Hepatocyte (in vitro differentiated cells): ENCODE measurements at places on chromosomes 5 and 9. TPM values are rescaled to one million over a fixed set of nuclear protein-coding genes. Genes with fewer than 3 reads are reported as not detected.

GRCh38 chr5:135628771-135629563 lies 50.2 kb upstream of the CXCL14 start:
- H3K27ac ChIP-seq = no peak overlapping the region
- no peaks in the 10 kb centered on the region for H3K4me1 ChIP-seq
- no peak for DNase-seq
- H3K4me3 ChIP-seq = no peak overlapping the region
- H3K36me3 ChIP-seq = no peaks in the 10 kb centered on the region

GRCh38 chr9:128636024-128636390 lies 20.6 kb downstream of the DYNC2I2 start:
- no peak overlapping the region for H3K4me3 ChIP-seq
- H3K27ac ChIP-seq = peak overlapping the region; percentile 98
- no peaks in the 10 kb centered on the region for H3K36me3 ChIP-seq
- H3K27me3 ChIP-seq = no peaks in the 10 kb centered on the region
- peaks cover 17% of the 10 kb centered on the region for H3K4me1 ChIP-seq

- H3K27ac ChIP-seq = no peak overlapping the region
- H3K36me3 ChIP-seq = no peaks in the 10 kb centered on the region
- no peak for DNase-seq
These were observed 11.8 kb downstream of the CCDC187 start for GRCh38 chr9:136292026-136292538.

- no peak for DNase-seq
- no peak overlapping the region for H3K27ac ChIP-seq
- no peaks in the 10 kb centered on the region for H3K4me1 ChIP-seq
These were observed 154.0 kb downstream of the MCTP1 start for GRCh38 chr5:95130941-95131340.

- no peak overlapping the region for H3K4me3 ChIP-seq
- no peaks in the 10 kb centered on the region for H3K36me3 ChIP-seq
These were observed 204.4 kb downstream of the EFNA5 start for GRCh38 chr5:107466233-107466769.

Gene MLANA
- total RNA-seq = not detected in 2 replicates

DNA sequence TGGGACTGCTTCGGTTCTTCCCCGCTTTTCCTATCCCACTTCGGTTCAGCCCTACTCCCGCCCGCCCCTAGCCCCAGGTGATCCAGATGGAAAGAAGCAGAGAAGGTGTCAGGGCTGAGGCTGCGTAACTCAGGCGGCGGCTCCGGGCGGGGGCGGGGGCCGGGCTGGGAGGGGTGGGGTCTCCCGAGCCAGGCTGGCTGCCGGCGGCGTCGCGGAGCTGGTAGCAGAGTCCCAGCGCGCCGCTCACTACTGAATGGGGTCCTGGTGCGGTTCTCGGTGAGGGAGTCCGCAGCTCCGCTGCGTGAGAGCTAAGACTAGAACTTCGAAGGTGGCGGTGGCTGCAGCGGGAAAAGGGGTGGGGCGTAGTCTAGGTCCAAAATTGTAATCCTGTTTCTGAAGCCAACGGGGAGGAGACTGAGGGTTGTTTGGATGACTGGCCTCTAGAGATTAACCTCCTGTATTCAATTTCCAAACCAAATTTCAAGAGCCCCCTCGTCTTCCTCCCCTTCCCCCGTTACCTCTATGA lies 1.4 kb downstream of the PRR16 start:
- H3K27me3 ChIP-seq = peaks cover 37% of the 10 kb centered on the region
- H3K4me1 ChIP-seq = peaks cover 7% of the 10 kb centered on the region
- no peaks in the 10 kb centered on the region for H3K36me3 ChIP-seq
- H3K27ac ChIP-seq = peak overlapping the region; percentile 90
- DNase-seq = peak; percentile 58

GRCh38 chr5:165334201-165334600 lies 1828.8 kb downstream of the MAT2B start:
- H3K27ac ChIP-seq = no peak overlapping the region
- no peak for DNase-seq
- no peaks in the 10 kb centered on the region for H3K4me1 ChIP-seq
- no peaks in the 10 kb centered on the region for H3K36me3 ChIP-seq

DNA sequence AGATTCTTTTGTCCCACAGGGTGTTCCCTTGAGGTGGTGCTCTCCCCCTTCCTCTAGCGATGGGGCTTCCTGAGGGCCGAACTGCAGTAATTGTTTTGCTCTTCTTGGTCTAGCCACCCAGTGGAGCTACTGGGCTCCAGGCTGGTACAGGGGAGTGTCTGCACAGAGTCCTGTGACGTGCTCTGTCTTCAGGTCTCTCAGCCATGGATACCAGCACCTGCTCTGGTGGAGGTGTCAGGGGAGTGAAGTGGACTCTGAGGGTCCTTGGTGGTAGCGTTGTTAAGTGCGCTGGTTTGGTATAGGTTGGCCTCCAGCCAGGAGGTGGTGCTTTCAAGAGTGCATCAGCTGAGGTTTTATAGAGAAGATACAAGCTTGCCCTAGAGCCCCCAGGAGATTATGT lies 20.4 kb upstream of the CEP72 start:
- no peak for DNase-seq
- H3K4me3 ChIP-seq = no peak overlapping the region
- H3K27me3 ChIP-seq = peaks cover 8% of the 10 kb centered on the region
- no peaks in the 10 kb centered on the region for H3K4me1 ChIP-seq
- no peak overlapping the region for H3K27ac ChIP-seq
- H3K36me3 ChIP-seq = no peaks in the 10 kb centered on the region

GRCh38 chr9:3285365-3286161 lies 240.2 kb downstream of the RFX3 start:
- no peak overlapping the region for H3K4me3 ChIP-seq
- H3K36me3 ChIP-seq = no peaks in the 10 kb centered on the region
- no peaks in the 10 kb centered on the region for H3K4me1 ChIP-seq
- H3K27ac ChIP-seq = no peak overlapping the region
- no peaks in the 10 kb centered on the region for H3K27me3 ChIP-seq

Gene CDH18
- total RNA-seq = 1.5 and 2.7 TPM in 2 replicates

DNA sequence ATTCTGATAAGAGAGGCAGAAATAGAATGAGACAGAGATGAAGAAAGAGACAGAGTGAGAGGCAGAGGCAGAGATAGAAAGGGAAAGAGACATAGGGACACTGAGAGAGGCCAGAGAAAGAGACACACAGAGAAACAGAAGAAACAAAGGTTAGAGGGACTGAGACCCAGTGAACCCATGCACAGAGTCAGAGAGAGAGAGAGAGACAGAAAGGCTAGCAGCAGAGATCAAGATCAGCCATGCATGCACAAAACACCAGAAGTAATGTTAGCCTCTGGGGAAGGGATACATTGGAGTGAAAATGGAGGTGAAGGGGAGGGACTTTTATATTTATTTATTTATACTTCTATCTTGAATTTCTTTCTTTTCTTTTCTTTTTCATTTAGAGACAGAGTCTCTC lies 14.1 kb upstream of the SPARC start:
- H3K4me1 ChIP-seq = peaks cover 52% of the 10 kb centered on the region
- peak overlapping the region; percentile 99 for H3K27ac ChIP-seq
- no peak overlapping the region for H3K4me3 ChIP-seq
- H3K27me3 ChIP-seq = no peaks in the 10 kb centered on the region
- no peak for DNase-seq

DNA sequence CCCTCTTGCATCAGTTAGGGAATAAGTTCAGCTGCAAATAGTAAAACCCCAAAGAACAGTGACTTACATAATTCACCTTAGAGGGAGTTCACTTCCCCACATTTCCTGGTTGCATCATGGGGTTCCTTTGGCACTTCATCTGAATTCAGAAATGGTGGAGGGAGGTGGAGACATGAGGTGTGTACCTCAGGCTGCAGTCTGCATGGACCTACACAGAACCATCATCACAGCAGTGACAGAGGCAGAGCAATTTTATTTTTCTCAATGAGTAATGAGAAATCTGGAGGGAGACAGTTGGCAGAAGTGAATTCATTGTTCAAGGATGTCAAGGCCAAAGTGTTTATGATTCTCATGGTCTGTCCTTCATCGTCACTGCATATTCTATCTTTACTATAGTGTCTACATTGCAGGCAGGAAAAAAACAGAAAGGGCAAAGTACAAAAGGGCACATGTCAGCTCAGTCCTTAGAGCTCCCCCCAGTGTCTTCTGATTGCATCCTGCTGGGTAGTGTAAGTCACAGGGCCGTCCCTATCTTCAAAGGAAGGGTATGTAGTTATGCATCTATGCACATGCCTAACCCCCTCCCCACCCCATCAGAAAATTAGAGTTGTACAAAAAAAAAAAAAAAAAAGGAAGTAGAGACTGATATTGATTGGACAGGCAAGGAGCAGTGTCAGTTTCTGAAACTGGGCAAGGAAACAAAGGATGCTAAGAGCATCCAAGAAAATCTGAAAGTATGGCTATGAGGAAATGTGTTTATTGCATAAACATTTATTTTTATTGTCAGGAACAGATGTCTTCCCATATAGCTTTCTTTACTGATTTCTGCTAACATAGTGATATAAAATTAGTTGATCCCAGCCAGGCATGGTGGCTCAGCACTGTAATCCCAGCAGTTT lies 132.7 kb upstream of the APC start:
- H3K27ac ChIP-seq = peak overlapping the region; percentile 11
- peak; percentile 70 for DNase-seq
- H3K4me1 ChIP-seq = no peaks in the 10 kb centered on the region
- no peaks in the 10 kb centered on the region for H3K27me3 ChIP-seq
- H3K4me3 ChIP-seq = no peak overlapping the region

DNA sequence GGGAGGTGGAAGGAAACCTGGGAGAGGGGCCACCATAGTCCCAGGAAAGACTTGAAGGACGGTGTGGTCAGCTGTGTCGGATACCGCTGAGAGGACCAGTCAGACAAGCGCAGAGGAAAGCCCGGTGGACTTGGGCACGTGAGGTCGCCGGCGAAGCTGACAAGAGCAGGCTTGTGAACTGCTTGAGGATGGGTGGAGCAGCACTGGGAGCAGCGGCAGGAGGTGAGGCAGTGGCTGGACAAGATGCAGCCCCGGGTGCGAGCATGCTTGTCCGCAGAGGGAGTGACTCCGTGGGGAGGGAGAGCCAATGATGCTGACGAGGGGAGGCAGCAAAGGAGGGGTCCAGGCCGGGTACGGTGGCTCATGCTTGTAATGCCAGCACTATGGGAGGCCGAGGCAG lies 18.3 kb upstream of the CD74 start:
- no peaks in the 10 kb centered on the region for H3K27me3 ChIP-seq
- no peaks in the 10 kb centered on the region for H3K36me3 ChIP-seq
- no peaks in the 10 kb centered on the region for H3K4me1 ChIP-seq
- H3K27ac ChIP-seq = no peak overlapping the region
- H3K4me3 ChIP-seq = no peak overlapping the region

Gene SELENOP
- 5,946 and 6,524 TPM in 2 replicates for total RNA-seq

Gene MARVELD2
- total RNA-seq = 43.5 and 45.4 TPM in 2 replicates

GRCh38 chr5:11777096-11777495 lies 127.2 kb downstream of the CTNND2 start:
- DNase-seq = no peak
- no peak overlapping the region for H3K4me3 ChIP-seq
- H3K36me3 ChIP-seq = no peaks in the 10 kb centered on the region
- H3K27ac ChIP-seq = no peak overlapping the region
- H3K27me3 ChIP-seq = no peaks in the 10 kb centered on the region
- H3K4me1 ChIP-seq = no peaks in the 10 kb centered on the region

DNA sequence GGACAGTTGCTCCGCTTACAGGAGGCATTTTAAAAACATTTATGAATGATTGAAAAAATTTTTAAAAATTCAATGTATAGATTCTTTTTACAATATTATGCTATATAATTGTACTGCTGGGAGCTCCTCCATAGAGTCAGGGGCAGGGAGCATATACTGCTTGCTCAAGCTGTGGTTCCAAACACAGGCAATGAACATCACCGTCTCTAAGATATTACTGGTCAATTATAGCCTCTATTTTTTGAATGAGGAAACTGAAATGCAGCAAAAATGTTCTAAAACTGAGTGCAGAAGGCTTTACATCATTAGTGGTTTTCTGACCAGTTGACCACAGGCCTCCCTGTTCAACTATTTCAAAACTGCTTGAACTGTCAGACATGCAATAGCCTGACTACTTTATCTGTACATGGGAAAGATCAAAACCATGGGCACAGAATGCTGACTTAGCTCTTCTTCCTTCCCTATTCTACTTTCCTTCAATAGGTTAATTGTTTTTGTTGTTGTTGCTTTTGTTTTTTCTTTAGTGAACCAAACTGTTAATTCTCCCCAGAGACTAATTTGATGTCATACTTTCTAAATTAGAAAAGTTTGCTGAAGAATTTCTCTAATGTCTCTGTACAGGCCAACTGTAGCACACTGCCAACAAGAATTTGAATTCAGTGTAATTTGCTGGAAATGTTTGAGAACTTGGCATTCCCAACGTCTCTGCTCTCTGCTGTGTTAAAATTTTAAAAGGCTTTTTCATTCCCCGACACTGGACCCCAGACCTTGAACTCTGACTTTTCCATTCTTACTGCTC lies 107.6 kb upstream of the MPDZ start:
- no peaks in the 10 kb centered on the region for H3K36me3 ChIP-seq
- no peaks in the 10 kb centered on the region for H3K27me3 ChIP-seq
- H3K27ac ChIP-seq = peak overlapping the region; percentile 36
- no peak overlapping the region for H3K4me3 ChIP-seq
- DNase-seq = no peak

DNA sequence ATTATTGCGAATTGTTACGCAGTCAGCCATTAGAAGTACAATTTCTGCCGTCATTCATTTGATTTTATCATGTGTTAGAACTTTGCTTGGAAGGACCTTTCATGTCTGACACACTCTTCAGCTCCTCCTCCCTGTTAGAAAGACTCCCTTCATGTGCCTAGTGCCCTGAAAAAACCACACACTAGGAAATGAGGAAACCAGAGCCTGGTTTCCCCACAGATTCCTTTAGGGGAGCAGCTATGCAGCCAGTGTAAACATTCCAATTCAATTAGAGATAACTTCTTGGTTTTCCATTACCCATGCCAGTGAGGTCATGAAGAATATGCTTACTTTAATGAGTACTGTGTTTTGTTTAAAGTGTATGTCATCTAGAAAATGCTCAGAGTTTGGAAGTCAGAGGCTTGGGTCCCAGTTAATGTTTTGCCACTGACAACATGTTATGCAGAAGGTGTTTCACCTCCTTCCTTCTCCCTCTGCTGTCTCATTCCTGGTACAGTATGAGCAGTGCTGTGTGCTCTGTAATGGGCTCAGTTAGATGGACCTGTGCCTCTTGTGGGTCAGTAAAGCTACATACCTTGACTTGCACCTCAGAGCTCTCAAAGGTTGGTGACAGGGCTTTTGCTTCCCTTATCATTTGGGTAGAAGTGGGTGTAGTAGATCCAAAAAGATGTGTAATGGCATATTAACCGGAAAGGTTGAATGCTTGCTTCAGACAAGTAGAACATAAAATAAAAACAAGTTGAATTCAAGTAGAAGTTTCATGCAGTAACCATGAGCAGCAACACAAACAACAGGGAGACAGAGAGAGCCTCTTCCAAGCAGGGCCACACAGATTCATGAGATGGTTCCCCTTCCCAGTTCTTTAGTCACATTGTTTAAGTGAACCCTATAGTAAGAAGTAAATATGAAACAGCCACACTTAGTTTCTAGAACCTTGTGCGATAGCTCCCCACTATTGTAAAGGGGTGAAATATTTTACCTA lies 52.6 kb upstream of the TNFAIP8 start:
- H3K4me3 ChIP-seq = no peak overlapping the region
- H3K27me3 ChIP-seq = no peaks in the 10 kb centered on the region
- DNase-seq = peak; percentile 83
- H3K36me3 ChIP-seq = no peaks in the 10 kb centered on the region

Gene CDHR2
- total RNA-seq = 24.8 and 29.8 TPM in 2 replicates

Gene PRUNE2
- 4.1 and 8.8 TPM in 2 replicates for total RNA-seq
